Karpas-422 (cell line): ENCODE measurements at places on chromosomes 3 and 15.
A peak's percentile ranks its signal among the peaks of the same experiment; 100 is the strongest.

DNA sequence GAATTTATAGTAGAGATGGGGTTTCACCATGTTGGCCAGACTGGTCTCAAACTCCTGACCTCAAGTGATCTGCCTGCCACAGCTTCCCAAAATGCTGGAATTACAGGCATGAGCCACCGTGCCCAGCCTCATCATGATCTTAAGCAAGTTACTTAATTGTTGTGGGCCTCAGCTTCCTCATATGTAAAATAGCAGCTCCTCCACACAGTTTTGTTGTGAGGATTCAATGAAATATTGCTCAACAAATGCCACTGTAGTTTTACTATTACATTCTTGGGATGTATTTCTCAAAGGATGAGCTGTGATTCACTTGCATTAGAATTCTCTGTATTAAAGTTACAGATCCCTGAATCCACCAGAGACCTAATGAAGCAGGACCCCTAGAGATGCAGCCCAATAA, 168.8 kb downstream of the ADAMTS9 start:
- no peak overlapping the region for H3K4me3 ChIP-seq
- H3K27me3 ChIP-seq: no peaks in the 10 kb centered on the region; the same call in 1 of the 2 replicates
- no peaks in the 10 kb centered on the region for H3K4me1 ChIP-seq
- DNase-seq: no peak
- no peaks in the 10 kb centered on the region for H3K36me3 ChIP-seq

DNA sequence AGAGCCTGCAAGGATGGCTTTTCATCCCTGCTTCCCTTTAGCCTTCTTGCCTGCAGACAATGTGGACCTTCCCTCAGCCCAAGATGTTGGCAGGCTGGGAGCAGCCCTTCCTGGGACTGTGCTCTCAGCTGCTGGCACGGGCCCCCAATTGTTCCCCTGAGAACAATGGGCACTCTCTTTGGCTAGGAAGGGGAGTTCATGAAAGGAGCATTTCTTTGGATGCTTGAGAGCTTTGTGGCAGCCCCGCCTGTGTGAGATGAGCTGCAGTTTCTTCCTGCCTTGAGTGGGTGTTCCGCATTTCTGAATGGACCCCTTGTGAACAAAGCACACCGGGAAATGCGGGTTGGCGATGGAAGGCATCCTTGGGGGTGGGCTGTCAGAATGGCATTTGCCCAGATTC, 35.0 kb upstream of the BSN start:
- no peaks in the 10 kb centered on the region for H3K4me1 ChIP-seq
- no peak overlapping the region for H3K4me3 ChIP-seq
- no peaks in the 10 kb centered on the region for H3K27me3 ChIP-seq
- H3K27ac ChIP-seq: no peak overlapping the region

GRCh38 chr3:39388741-39389248, 5.6 kb downstream of the SLC25A38 start:
- DNase-seq: peak; percentile 56
- H3K4me1 ChIP-seq: peaks cover 49% of the 10 kb centered on the region
- no peak overlapping the region for H3K4me3 ChIP-seq
- H3K27me3 ChIP-seq: no peaks in the 10 kb centered on the region
- peak overlapping the region; percentile 52 for H3K27ac ChIP-seq
- H3K36me3 ChIP-seq: peaks cover 49% of the 10 kb centered on the region

DNA sequence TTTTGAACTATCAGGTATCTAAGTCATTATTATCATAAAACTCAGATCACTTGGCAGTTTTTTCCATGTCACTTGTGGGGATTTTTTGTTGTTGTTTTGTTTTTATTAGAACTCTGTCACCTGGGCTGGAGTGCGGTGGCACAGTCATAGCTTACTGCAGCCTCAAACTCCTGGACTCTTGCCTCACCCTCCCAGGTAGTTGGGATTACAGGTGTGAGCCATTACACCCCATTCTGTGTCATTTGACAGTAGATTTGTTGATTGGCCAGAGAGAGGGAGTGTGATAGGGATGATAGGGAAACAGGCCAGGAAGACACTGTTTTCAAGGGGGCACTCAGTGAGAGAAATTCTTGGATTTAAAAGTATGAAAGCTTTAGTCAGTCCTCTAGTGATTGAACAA, 54.7 kb upstream of the SCAANT1 start:
- peaks cover 60% of the 10 kb centered on the region for H3K4me1 ChIP-seq
- no peak overlapping the region; the same call in 1 of the 2 replicates for H3K27ac ChIP-seq
- no peaks in the 10 kb centered on the region for H3K27me3 ChIP-seq
- H3K36me3 ChIP-seq: peaks cover 3% of the 10 kb centered on the region; the same call in 1 of the 2 replicates
- no peak overlapping the region for H3K4me3 ChIP-seq

GRCh38 chr3:58404396-58404795, 29.2 kb downstream of the PDHB start:
- H3K27me3 ChIP-seq: no peaks in the 10 kb centered on the region
- H3K4me3 ChIP-seq: no peak overlapping the region
- H3K4me1 ChIP-seq: peaks cover 50% of the 10 kb centered on the region
- peaks cover 56% of the 10 kb centered on the region for H3K36me3 ChIP-seq
- DNase-seq: no peak

DNA sequence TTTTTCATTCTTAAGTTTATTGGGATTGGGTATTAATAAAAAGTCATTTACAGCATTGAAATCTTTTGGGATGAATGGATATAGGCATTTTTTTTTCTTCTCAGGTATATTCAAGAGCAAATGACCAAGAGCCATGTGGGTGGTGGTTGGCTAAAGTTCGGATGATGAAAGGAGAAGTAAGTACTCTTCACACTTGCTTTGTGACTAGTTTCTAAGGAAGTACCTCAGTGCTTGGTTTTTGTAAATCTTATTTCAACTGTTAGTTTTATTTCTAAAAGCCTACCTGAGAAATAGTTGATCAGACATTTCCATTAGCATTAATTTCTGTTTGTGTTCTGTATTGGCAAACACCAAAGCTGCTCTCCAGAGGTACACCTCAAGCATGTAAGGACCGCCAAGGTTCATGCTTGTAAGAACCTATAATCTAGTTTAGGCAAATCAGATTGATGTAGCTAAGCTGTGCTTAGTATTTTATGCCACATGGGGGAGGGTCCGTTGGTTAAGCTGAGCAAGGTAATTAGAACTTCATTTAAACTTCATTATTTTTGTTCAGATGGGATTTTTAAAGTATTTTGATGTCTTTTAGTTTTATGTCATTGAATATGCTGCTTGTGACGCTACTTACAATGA, 35.4 kb downstream of the FXR1 start:
- peaks cover 28% of the 10 kb centered on the region for H3K4me1 ChIP-seq
- H3K36me3 ChIP-seq: peaks cover 54% of the 10 kb centered on the region
- DNase-seq: peak; percentile 80
- peak overlapping the region; percentile 16; the same call in 1 of the 2 replicates for H3K4me3 ChIP-seq
- H3K27ac ChIP-seq: peak overlapping the region; percentile 85

DNA sequence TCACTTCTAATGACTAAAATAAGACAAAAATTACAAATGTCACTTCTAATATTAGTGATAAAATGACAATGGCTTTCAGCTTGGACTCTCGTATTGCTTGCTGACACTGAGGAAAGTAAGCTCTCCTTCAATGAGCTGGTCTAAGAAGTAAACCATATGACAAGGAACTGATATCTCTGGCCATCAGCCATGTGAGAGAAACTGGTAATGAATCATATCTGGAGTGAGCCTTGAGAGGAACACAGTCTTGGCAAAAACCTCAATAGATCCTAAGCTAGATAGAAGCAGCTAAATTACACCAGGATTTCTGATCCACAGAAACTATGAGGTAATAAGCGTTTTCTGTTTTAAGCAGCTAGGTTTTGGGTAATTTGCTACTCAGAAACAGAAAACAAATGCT, 1575.1 kb downstream of the OTOL1 start:
- no peak overlapping the region for H3K27ac ChIP-seq
- DNase-seq: no peak
- H3K4me3 ChIP-seq: no peak overlapping the region
- H3K27me3 ChIP-seq: no peaks in the 10 kb centered on the region
- no peaks in the 10 kb centered on the region for H3K4me1 ChIP-seq

DNA sequence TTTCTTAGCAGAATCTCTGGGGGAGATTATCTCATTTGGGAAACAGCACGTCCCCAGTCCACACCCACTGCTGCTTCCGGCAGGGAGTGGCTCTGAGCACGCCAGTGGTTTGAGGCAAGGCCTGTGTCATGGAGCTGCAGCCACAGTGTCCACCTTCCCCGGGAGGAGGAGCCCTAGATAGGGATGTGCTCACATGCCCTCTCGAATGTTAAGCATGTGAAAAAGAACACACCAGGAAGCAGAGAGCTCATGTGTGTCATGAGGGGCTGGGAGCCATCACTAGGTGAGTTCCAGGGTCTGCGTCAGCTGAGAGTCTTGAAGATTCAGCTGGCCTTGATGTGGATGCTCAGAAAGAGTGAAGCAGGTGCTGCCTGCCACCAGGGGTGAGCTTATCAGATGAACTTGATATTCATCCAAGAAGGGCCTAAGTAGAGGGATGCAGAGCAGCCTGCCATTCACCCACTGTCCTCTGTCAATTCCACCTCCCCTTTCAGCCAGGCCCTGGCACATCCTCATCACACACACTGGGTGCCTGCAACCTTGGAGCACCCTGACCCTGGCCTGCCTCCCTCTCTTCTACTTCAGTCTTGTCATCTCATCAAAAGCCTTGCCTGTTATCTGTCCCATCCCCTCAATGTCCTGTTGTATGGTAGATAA, 16.3 kb downstream of the ITGA11 start:
- peak; percentile 29 for DNase-seq
- H3K27ac ChIP-seq: no peak overlapping the region
- no peaks in the 10 kb centered on the region for H3K27me3 ChIP-seq
- no peaks in the 10 kb centered on the region for H3K36me3 ChIP-seq

GRCh38 chr3:176219970-176220369, 977.3 kb downstream of the TBL1XR1 start:
- no peaks in the 10 kb centered on the region for H3K36me3 ChIP-seq
- DNase-seq: no peak
- H3K27me3 ChIP-seq: no peaks in the 10 kb centered on the region
- H3K4me1 ChIP-seq: no peaks in the 10 kb centered on the region

DNA sequence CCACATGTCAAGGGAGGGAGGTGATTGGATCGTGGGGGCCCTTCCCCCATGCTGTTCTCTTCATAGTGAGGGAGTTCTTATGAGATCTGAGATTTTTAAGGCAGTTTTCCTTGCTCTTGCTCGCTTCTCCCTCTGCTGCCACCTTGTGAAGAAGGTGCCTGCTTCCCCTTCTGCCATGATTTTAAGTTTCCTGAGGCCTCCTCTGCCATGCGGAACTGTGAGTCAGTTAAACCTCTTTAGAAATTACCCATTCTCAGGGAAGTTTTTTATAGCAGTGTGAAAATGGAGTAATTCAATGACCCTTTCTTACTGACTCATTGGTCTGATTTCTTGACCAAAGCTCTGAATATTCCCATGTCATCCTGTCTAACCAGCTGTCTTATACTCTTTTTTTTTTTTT, 484.4 kb upstream of the TPRG1 start:
- DNase-seq: no peak
- no peak overlapping the region for H3K27ac ChIP-seq
- no peak overlapping the region for H3K4me3 ChIP-seq
- H3K4me1 ChIP-seq: peaks cover 48% of the 10 kb centered on the region
- H3K36me3 ChIP-seq: no peaks in the 10 kb centered on the region

DNA sequence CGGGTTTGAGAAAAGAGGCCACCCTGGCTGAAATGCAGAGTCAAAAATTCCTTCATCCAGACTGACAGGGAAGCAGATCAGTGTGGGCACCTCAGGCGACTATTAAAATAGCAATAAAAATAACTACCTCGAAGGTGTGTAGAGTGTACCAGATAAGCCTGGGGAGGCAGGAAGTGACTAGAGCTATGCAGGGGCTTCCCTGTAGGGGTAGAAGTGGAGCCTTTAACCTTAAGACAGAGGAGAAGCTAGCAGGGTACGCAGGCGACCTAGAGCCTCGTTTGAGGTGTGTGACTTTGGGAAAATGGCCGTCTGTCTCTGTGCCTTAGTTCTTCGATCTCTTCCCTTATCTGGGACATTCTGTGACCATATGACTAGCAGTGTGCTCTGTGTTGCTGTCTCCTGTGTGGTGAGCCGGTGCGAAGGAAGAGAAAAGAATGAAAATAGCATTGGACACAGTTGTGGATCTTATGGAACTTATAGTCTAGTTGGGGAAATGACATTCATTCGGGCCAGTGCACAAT, 17.6 kb downstream of the BHLHE40 start:
- H3K27me3 ChIP-seq: no peaks in the 10 kb centered on the region
- H3K27ac ChIP-seq: no peak overlapping the region
- H3K4me1 ChIP-seq: no peaks in the 10 kb centered on the region
- no peaks in the 10 kb centered on the region for H3K36me3 ChIP-seq
- DNase-seq: no peak

- DNase-seq: no peak
- H3K4me3 ChIP-seq: no peak overlapping the region
- H3K36me3 ChIP-seq: no peaks in the 10 kb centered on the region
- H3K27ac ChIP-seq: no peak overlapping the region
Measured at GRCh38 chr3:58580826-58581327, 3.7 kb upstream of the FAM107A start.

- H3K4me3 ChIP-seq: no peak overlapping the region
- no peaks in the 10 kb centered on the region for H3K36me3 ChIP-seq
- no peak for DNase-seq
- no peaks in the 10 kb centered on the region for H3K4me1 ChIP-seq
Measured at GRCh38 chr3:104825116-104825515, 541.6 kb upstream of the ALCAM start.

- H3K4me1 ChIP-seq: no peaks in the 10 kb centered on the region
- H3K36me3 ChIP-seq: no peaks in the 10 kb centered on the region
- H3K4me3 ChIP-seq: no peak overlapping the region
- no peak for DNase-seq
- no peak overlapping the region for H3K27ac ChIP-seq
- no peaks in the 10 kb centered on the region for H3K27me3 ChIP-seq
Measured at GRCh38 chr3:37863949-37864822, 2.5 kb downstream of the CTDSPL start.

GRCh38 chr3:124969963-124970722, 35.6 kb upstream of the MUC13 start:
- no peak overlapping the region for H3K4me3 ChIP-seq
- H3K27ac ChIP-seq: no peak overlapping the region
- H3K4me1 ChIP-seq: peaks cover 7% of the 10 kb centered on the region

GRCh38 chr3:106282943-106283342, 414.1 kb upstream of the CBLB start:
- no peak for DNase-seq
- no peak overlapping the region for H3K4me3 ChIP-seq
- no peaks in the 10 kb centered on the region for H3K4me1 ChIP-seq
- H3K36me3 ChIP-seq: no peaks in the 10 kb centered on the region
- no peak overlapping the region for H3K27ac ChIP-seq
- H3K27me3 ChIP-seq: no peaks in the 10 kb centered on the region

- H3K27ac ChIP-seq: no peak overlapping the region
- H3K4me1 ChIP-seq: no peaks in the 10 kb centered on the region
- no peaks in the 10 kb centered on the region for H3K36me3 ChIP-seq
- no peak for DNase-seq
- H3K4me3 ChIP-seq: no peak overlapping the region
- no peaks in the 10 kb centered on the region for H3K27me3 ChIP-seq
Measured at GRCh38 chr15:48409623-48410022, 78.4 kb downstream of the DUT start.
